ENCODE measurements at places on chromosomes 11 and 22.

DNA sequence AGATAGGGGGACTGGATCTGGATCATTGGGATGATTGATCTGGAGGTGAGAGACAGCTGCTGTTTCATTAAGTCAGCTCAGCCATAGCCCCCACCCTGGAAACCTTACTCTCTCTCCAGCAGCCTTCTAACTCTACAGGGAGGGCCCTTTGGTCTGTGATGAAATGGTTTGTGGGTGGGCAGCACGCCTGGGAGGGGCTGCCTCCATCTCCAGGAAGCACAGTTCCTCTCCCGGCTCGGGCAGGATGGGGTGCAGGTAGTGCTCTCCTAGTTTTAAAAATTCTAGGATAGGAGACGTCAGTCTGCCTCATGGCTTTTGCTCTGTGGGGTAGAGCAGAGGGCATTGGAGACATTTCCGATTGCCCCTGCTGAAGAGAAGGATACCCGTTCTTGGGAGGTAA, 89.7 kb downstream of the CEP164 start:
- no peak for DNase-seq

DNA sequence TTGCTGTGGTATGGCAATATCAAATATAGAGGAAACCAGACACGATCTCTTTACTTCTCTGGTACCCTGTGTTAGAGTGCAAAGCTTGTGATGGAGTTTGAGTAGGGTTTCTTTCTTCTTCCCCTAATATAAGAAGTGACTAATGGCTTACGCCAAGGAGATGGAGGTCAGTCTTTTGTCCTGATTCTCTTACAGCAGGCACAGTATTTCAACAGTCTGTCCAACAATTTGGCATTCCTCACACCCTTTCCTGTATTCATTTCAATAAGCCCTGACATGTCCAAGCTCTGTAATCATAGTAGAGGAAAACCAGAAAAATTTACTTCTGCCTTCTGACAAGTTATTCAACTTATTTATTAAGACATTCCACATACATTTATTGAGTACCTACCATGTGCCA, 546.2 kb downstream of the TMEM135 start:
- DNase-seq, result no peak

DNA sequence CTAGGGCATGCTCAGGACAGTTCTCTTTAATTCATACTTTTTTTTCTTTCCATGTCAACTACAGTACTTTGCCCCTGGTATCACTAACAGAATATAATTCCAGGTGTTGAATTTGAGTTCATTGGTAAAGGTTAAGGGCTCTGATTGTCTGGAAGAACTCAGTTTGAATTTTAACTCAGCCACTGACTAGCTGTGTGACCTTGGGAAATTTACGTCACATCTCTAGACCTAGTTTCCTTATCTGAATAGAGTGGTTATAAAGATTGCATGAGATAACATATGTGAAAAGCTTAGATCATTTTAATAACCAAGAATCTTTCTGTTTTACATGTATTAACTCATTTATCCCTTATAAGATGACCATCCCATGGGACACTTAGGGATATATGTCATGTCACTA, 15.8 kb upstream of the ZC3H12C start:
- DNase-seq, result no peak

DNA sequence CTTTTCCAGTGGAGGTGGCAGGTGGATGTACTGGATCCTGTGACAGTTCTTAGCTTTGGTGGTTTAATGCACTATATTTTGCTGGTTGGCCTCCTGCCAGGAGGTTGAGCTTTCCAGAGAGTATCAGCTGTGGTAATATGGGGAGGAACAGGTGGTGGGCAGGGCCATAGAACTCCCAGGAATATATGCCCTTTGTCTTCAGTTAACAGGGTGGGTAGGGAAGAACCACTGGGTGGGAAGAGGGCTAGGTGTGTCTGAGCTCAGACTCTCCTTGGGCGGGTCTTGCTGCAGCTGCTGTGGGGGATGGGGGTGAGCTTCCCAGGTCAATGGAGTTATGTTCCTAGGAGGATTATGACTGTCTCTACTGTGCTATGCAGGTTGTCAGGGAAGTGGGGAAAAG, 203.8 kb downstream of the DLG2 start:
- no peak for DNase-seq

GRCh38 chr22:22878801-22879674, 8.6 kb upstream of the IGLL5 start:
- DNase-seq, result no peak

DNA sequence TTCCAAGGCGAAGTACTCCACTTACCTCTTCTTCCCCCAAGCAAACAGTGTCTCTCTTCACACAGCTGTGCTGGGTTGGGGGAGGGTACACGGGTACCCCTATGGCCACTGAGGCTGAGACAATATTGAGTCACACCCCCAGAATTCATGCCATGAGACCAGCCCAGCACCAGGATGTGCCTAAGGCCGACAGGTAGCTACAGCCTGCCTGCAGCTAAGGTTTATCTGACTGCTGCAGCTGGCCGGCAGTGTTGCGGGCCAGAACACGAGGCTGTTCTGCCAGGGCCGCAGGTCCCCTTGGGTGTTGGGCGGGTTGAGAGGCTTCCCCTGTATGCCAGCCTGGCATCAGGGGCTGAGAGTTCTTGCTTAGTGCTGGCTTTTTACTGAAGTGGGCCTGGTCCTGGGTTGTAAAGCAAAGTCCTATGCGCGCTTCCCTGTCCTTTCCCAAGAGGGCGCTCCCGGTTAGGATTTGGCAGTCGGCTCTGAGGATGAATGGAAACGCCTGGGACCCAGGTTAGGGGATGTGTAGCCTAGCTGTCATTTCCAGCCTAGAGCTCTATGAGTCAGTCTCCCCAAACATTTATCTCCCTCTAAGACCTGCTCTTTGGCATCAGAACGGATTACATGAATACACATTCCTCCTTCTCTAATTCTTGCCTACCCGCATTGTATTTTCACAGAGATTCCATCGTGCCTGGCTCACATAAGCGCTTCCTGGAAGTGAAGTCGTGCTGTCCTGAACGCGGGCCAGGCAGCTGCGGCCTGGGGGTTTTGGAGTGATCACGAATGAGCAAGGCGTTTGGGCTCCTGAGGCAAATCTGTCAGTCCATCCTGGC, 7.1 kb downstream of the USP18 start:
- DNase-seq, result peak; percentile 84

- DNase-seq, result no peak
Observed at GRCh38 chr11:15216678-15217077, 102.0 kb downstream of the INSC start.

DNA sequence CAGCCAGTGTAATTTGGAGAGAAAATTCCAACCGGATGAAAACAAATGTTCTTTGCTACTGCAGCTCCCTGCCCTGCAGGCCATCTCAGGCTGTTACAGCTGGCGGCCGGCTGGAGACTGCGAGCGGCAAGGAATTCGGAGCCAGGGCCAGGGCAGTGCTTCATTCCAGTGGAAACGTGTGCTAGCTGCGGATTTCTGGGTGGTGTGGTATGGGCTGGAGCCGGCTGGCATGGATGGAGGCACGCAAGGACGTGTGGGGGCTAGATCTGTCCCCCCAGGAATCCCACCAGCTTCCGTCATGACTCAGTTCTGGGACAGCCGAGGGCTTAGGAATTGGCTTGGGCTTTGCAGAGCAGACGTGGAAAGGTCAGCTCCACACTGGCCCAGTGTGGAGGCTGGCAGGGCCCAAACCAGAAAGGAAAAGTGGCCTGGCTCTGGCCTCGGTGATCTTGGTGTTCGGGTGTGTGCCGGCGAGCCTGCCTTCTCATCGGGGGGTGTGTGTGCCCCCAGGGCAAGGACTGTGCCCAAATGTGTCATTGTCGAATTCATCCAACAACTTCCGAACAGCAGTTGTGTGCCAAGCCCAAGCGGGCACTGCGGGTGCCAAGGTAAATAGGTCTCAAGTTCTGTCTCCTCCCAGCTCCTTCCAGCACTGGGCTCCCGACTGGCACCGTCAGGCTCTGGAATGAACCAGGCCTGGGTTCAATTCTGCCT, 48.1 kb upstream of the SHISAL1 start:
- DNase-seq, result peak; percentile 86

GRCh38 chr11:34315394-34315793, 42.4 kb downstream of the ABTB2 start:
- DNase-seq, result no peak

DNA sequence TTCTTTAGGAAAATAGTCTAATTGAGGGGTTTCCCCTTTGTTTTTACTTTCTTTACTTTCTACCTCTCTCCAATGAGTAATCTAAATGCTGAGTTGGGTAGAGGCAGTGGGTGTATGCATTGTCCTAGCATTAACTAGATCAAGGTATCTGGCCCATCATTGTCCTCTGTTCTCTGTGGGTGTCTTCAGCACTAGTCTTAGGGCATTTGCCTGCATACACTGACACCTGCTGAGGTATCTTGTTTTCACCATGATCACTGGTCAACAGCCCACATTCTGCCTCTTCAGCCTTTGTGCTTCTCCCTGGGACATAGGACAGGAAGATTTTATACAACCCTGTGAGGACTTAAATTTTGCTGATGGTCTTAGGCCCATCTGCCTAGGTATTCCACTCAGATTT, 371.1 kb downstream of the RAB38 start:
- DNase-seq, result no peak

DNA sequence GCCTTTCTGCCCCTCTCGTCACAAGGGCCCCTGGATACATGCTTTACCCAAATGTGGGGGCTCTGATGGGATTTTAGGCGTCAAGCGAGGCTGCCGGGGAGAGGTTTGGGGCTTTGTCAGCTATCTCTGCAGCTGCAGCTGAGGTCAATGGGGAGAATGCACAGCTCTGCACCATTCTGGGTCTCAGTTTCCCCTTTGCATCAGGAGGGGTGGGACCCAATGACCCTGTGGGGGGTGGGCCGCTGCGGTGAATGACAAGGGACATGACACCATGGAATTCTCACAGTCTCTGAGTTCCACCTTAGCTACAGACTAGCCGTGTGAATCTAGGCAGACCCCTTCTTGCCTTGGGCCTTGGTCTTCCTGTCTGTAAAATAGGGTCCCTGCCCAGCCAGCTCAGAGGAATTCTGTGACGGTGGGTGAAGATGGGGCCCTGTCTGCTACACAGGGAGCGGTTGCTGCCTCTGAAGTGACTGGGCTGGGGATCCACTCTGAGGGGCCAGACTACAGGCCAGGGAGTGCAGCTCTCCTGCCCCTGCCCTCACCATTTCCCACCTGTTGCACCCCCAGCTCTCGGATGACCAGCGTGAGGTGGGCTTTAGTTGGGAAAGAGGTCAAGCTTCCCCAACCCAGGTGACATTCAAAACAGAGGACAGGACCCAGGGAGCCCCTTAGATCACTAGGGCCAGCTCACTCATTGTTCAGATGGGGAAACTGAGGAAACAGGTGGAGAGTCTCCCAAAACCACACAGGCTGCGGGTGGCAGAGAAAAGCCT, 35.9 kb upstream of the WNT11 start:
- no peak for DNase-seq

DNA sequence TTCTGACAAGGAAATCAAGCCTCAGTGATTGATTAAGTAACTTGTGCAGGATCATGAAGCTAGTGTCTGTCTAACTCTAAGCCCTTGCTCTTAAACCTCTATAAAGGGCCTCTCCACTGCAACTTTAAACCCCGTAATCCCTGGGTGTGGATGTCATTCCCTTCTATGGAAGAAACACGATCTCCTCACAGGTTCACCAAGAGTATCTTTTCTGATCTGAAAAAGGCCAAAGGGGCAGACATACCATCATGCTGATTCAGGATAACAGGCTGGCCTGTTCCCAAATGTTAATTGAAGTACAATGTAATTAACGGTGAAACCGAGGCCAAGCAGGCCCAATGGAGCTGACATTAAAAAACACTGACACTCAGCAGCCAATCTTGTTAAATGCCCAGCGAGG, 17.1 kb downstream of the TTC12 start:
- DNase-seq, result no peak

- DNase-seq, result no peak
Observed at GRCh38 chr11:131094827-131095226, 178.5 kb upstream of the SNX19 start.

- DNase-seq, result no peak
Observed at GRCh38 chr11:94730153-94730552, 38.0 kb upstream of the AMOTL1 start.

DNA sequence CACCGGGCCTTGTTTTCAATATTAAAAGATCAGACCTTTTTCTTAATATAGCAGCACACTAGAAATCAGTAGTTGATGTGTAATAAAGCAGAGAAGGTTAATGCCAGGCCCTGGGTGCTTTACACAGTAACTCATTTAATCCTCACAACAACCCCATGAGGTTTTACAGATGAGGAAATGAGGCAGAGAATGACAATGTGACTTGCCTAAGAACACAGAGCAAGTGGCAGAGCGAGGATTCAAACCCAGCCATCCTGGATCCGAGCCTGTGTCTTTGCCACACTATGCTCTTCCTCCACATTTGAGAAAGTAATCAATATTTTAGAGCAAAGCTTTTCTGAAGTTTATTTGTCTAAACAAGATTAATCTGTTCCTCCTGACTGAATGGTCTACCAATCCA, 7.2 kb downstream of the JAML start:
- DNase-seq, result no peak
